ENCODE measurements at places on chromosomes 1 and 21. TPM values are rescaled to one million over a fixed set of nuclear protein-coding genes. Genes with fewer than 3 reads are reported as not detected.

GRCh38 chr1:11157394-11157793, 31.8 kb upstream of the ANGPTL7 start:
- H3K4me3 ChIP-seq: no peak overlapping the region
- DNase-seq: no peak
- no peaks in the 10 kb centered on the region for H3K36me3 ChIP-seq

GRCh38 chr1:159302095-159302494, at the start of gene FCER1A:
Gene FCER1A (plus strand): TSS chr1:159302336. CDS start chr1:159302365, 29 bp downstream.
- no peak within 1 kb of the TSS for H3K27ac ChIP-seq
- no peak within 1 kb of the TSS for H3K4me3 ChIP-seq

- no peak overlapping the region for H3K4me3 ChIP-seq
- no peak overlapping the region for H3K27ac ChIP-seq
Measured at GRCh38 chr1:53430261-53430660, 28.9 kb upstream of the DMRTB1 start.

GRCh38 chr1:5562769-5563168, 429.5 kb downstream of the NPHP4 start:
- no peak for DNase-seq
- no peaks in the 10 kb centered on the region for H3K36me3 ChIP-seq
- no peak overlapping the region for H3K27ac ChIP-seq
- no peaks in the 10 kb centered on the region for H3K27me3 ChIP-seq
- H3K4me3 ChIP-seq: no peak overlapping the region

GRCh38 chr1:221157026-221157761, 278.0 kb downstream of the HLX start:
- H3K27me3 ChIP-seq: no peaks in the 10 kb centered on the region
- no peak overlapping the region for H3K27ac ChIP-seq
- no peaks in the 10 kb centered on the region for H3K4me1 ChIP-seq
- H3K36me3 ChIP-seq: no peaks in the 10 kb centered on the region
- DNase-seq: no peak
- no peak overlapping the region for H3K4me3 ChIP-seq

DNA sequence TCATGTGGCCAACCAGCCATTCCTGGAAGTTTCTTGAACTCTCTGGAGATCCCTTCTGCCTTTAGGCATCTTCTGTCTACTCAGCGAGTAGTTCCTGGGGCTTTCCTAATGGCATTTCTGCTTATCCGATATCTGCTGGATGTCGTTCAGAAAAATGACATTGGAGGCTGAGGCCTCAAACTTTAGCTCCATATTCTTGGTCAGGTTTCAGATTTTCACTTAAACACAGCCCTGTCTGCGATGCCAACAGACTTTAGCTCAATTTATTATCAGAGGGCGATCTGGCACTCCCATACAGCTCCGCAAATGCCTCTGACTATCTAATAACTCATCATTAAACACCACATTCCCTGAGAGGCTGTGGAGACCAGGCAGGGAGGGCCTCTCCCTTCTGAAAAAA, 46.3 kb upstream of the ETS2 start:
- H3K4me1 ChIP-seq: peaks cover 5% of the 10 kb centered on the region
- no peaks in the 10 kb centered on the region for H3K27me3 ChIP-seq
- H3K4me3 ChIP-seq: no peak overlapping the region
- DNase-seq: no peak

DNA sequence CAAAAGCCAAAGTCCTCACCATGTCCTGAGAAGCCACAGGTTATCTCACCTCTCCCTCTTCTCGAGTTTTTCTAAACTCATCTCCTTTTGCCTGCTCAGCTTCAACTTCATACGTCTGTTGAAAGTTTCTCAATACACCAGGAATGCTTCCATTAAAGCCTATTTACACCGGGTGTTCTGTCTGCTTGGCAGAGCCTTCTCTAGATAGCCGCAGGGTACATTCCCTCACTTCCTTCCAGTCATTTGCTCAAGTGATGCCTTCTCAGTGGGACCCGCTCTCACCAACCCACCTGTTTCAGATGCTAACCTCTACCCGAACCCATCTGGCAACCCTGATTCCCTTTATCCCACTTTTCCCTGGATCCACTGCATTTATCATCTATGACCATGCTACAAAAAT, 257.0 kb upstream of the ADGRL2 start:
- no peaks in the 10 kb centered on the region for H3K36me3 ChIP-seq
- peaks cover 3% of the 10 kb centered on the region for H3K4me1 ChIP-seq
- no peak overlapping the region for H3K4me3 ChIP-seq
- no peak for DNase-seq

- no peaks in the 10 kb centered on the region for H3K4me1 ChIP-seq
- no peak for DNase-seq
- H3K27ac ChIP-seq: no peak overlapping the region
- no peak overlapping the region for H3K4me3 ChIP-seq
- no peaks in the 10 kb centered on the region for H3K36me3 ChIP-seq
Measured at GRCh38 chr1:109718495-109718894, 6.4 kb downstream of the GSTM5 start.

DNA sequence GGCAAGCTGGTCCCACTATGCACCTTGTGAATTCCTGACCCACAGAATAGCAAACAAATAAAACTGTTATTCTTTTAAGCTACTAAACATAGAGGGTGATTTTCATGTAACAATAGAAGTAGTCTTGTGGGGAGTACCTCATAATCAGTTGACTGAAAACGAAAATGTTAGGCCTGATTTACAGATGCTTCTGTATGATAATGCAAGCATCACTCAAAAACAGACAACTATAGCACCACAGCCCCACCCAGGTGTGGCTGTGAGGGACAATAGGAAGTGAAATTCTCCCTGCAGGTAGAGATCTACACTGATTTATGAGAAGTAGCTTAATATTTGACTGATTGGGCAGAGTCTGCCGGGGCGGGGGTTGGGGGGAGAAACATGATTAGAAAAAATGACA, 26.5 kb upstream of the KRTAP19-8 start:
- H3K4me1 ChIP-seq: no peaks in the 10 kb centered on the region
- H3K27me3 ChIP-seq: no peaks in the 10 kb centered on the region
- H3K27ac ChIP-seq: no peak overlapping the region
- H3K4me3 ChIP-seq: no peak overlapping the region
- DNase-seq: no peak

- no peaks in the 10 kb centered on the region for H3K36me3 ChIP-seq
- no peak overlapping the region for H3K4me3 ChIP-seq
- no peak overlapping the region for H3K27ac ChIP-seq
- DNase-seq: no peak
Measured at GRCh38 chr1:2023187-2023586, 4.0 kb downstream of the GABRD start.

DNA sequence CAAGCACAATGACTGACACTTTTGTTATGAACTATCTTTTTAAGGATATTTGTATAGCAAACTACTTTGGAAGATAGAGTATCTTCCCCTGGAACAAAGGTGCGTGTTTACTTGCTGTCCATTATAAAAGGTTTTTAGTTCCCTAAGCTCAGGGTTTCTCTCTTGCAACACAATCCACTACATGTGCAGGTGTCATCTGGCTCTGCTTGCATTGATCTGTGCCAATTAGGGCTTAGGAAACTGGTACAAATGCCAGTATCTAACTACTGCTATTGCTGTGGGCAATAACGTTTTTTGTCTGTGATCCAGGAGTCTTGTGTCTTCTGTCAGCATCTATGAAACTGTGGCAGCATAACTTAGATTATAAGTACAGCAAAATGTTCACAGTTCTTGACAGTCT, 68.3 kb upstream of the ABCD3 start:
- no peak for DNase-seq
- H3K27ac ChIP-seq: no peak overlapping the region
- H3K4me1 ChIP-seq: no peaks in the 10 kb centered on the region
- no peak overlapping the region for H3K4me3 ChIP-seq
- no peaks in the 10 kb centered on the region for H3K27me3 ChIP-seq

DNA sequence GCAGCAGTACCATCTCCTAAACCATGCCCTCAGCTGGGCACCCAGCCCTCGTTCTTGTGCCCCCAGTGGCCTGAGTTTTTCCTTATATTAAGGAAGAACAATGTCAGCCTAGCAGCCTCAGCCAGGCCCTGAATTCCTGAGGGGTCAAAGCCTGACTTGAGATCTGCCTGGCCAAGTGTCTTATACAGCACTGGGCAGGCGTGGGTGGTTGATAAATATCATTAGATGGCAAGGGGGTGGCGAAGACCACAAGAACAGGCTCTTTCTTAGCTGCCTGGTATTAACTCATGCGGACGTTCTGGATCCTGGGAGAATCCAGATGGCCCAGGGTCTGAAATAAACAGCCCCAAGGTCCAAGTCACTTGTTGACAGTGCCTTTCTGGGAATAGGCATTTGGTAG, 18.3 kb downstream of the NGF start:
- H3K27me3 ChIP-seq: no peaks in the 10 kb centered on the region
- no peaks in the 10 kb centered on the region for H3K4me1 ChIP-seq
- H3K4me3 ChIP-seq: no peak overlapping the region
- no peak for DNase-seq

DNA sequence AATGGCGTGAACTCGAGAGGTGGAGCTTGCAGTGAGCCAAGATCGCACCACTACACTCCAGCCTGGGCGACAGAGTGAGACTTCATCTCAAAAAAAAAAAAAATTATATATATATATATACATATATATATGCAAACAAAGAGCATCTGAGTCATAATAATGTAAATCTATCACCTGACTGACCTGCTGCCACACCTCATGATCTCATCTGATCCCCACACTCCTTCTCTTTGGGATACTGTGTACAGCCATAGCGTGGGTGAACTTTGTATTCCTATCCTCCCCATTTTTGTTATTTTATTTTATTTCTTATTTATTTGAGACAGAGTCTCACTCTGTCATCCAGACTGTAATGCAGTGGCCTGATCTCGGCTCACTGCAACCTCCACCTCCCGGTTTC, 2.6 kb upstream of the HDAC1 start:
- no peaks in the 10 kb centered on the region for H3K27me3 ChIP-seq
- no peak for DNase-seq
- H3K4me1 ChIP-seq: no peaks in the 10 kb centered on the region
- H3K27ac ChIP-seq: no peak overlapping the region
- no peak overlapping the region for H3K4me3 ChIP-seq

DNA sequence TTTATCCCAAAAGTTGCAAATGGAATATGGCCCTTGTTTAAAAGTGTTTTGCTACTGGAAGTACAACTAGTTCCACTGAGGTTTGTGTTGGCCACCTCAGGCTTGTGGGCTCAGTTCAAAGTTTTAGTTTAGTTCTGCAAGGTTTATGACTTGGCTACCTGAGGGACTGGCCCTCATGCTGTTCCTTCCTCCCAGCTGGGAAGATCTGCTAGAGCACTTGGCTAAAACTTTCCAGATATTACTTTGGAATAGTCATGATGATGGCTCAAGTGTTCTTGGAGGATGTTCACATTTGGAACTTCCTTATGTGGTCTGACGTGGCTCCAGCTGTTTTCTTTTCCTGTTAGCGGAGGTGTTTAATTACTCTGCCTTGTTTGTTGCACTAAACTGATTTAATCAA, 110.2 kb upstream of the IVNS1ABP start:
- no peaks in the 10 kb centered on the region for H3K27me3 ChIP-seq
- H3K36me3 ChIP-seq: no peaks in the 10 kb centered on the region
- no peaks in the 10 kb centered on the region for H3K4me1 ChIP-seq
- no peak for DNase-seq
- H3K27ac ChIP-seq: no peak overlapping the region

GRCh38 chr1:223731133-223731770, 18.9 kb downstream of the CAPN2 start:
- H3K36me3 ChIP-seq: no peaks in the 10 kb centered on the region
- peak overlapping the region; percentile 83 for H3K27ac ChIP-seq
- peak overlapping the region; percentile 4 for H3K4me3 ChIP-seq
- peak; percentile 96 for DNase-seq
- peaks cover 50% of the 10 kb centered on the region for H3K4me1 ChIP-seq

DNA sequence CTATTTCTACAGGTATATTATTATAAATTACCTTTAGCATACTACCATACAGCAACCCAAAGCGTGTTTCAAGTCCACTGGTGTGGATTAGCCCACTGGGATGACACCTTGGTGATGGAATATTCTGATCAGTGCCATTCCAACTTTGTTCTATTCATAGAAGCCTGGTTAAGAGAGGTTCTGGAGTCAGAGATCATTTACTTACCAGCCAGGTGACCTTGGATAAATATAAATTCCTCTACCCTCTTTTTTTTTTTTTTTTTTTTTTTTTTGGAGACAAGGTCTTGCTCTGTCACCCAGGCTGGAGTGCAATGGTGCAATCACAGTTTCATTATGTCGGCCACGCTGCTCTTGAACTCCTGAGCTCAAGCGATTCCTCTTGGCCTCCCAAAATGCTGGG, at the start of gene SPATA45:
Gene SPATA45 (minus strand): TSS at position 101 of the 400 bp plus-strand sequence. CDS start 11,500 bp downstream, outside the sequence.
- H3K27ac ChIP-seq: no peak within 1 kb of the TSS
- H3K4me3 ChIP-seq: no peak within 1 kb of the TSS
- H3K27me3 ChIP-seq: no peaks in the 10 kb centered on the region
- DNase-seq: no peak

DNA sequence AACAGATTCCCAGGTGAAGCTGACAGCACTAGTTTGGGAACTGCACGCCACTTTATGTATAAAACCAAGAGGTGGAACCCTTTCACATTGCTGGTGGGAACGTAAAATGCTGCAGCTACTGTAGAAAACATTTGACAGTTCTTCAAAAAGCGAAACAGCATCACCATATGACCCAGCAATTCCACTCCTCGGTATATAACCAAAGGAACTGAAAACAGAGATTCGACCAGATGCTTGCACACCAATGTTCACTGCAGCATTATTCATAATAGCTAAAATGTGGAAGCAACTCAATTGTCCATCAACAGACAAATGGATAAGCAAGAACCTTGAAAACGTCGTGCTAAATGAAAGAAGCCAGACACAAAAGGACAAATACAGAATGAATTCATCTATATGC, 17.5 kb downstream of the RSPH1 start:
- DNase-seq: no peak
- no peak overlapping the region for H3K27ac ChIP-seq
- no peaks in the 10 kb centered on the region for H3K36me3 ChIP-seq
- H3K4me1 ChIP-seq: no peaks in the 10 kb centered on the region

GRCh38 chr1:103108376-103109150, at the start of gene COL11A1:
Gene COL11A1 (minus strand): TSS chr1:103108522. CDS start chr1:103108178, 344 bp downstream.
- H3K36me3 ChIP-seq: no peaks in the 10 kb centered on the region
- H3K4me3 ChIP-seq: no peak within 1 kb of the TSS
- DNase-seq: peak; percentile 35
- H3K27ac ChIP-seq: no peak within 1 kb of the TSS
- no peaks in the 10 kb centered on the region for H3K27me3 ChIP-seq

- H3K4me3 ChIP-seq: no peak overlapping the region
- H3K27me3 ChIP-seq: no peaks in the 10 kb centered on the region
- H3K4me1 ChIP-seq: no peaks in the 10 kb centered on the region
- DNase-seq: no peak
- peak overlapping the region; percentile 70 for H3K27ac ChIP-seq
Measured at GRCh38 chr21:33189824-33190223, 39.9 kb upstream of the IFNAR2 start.

- no peak overlapping the region for H3K27ac ChIP-seq
- peaks cover 4% of the 10 kb centered on the region for H3K36me3 ChIP-seq
- no peak overlapping the region for H3K4me3 ChIP-seq
- no peaks in the 10 kb centered on the region for H3K27me3 ChIP-seq
- H3K4me1 ChIP-seq: no peaks in the 10 kb centered on the region
- DNase-seq: no peak
Measured at GRCh38 chr21:36754241-36754898, 55.5 kb downstream of the SIM2 start.

GRCh38 chr1:226725897-226726267, 13.2 kb downstream of the ITPKB start:
- no peak overlapping the region for H3K4me3 ChIP-seq
- H3K27me3 ChIP-seq: no peaks in the 10 kb centered on the region
- DNase-seq: no peak
- no peak overlapping the region for H3K27ac ChIP-seq

RAB3B gene
- total RNA-seq: not detected

DMRTA2 gene
- total RNA-seq: not detected

CXADR gene
- total RNA-seq: 39.9 TPM

TCHH gene
- 0.13 TPM for total RNA-seq

AK5 gene
- not detected for total RNA-seq

CDA gene
- 0.83 TPM for total RNA-seq

ENO1 gene
- total RNA-seq: 355 TPM

KCNK1 gene
- 7.0 TPM for total RNA-seq

All from thyroid gland (tissue), 4 donors.